ENCODE measurements at places on chromosomes 16 and 17.

DNA sequence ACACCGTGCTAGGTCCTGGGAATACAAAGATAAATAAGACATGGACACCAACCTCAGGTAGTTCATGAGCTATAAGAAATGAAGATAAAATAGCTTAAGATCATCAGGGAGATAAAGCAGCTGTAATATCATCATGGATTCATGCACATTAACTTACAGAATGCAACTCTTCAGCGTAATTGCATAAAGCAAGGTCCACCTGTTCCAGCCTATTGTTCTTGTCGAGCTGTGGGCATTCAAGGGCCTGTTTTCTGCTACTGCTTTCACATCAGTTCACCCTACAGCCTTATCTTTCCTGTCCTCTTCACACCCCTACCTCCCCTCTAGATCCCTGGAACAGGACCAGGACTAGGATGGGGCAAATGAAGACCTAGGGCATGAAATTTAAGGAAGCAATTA is 133.9 kb downstream of the SPACA3 start:
- peaks cover 9% of the 10 kb centered on the region for H3K27me3 ChIP-seq
- H3K27ac ChIP-seq: no peak overlapping the region
- no peaks in the 10 kb centered on the region for H3K36me3 ChIP-seq

- peaks cover 73% of the 10 kb centered on the region for H3K36me3 ChIP-seq
- H3K27me3 ChIP-seq: no peaks in the 10 kb centered on the region
- H3K27ac ChIP-seq: peak overlapping the region; percentile 23
- H3K4me3 ChIP-seq: no peak overlapping the region
- no peaks in the 10 kb centered on the region for H3K4me1 ChIP-seq
Observed at GRCh38 chr17:34998205-34998604, 17.9 kb downstream of the LIG3 start.

DNA sequence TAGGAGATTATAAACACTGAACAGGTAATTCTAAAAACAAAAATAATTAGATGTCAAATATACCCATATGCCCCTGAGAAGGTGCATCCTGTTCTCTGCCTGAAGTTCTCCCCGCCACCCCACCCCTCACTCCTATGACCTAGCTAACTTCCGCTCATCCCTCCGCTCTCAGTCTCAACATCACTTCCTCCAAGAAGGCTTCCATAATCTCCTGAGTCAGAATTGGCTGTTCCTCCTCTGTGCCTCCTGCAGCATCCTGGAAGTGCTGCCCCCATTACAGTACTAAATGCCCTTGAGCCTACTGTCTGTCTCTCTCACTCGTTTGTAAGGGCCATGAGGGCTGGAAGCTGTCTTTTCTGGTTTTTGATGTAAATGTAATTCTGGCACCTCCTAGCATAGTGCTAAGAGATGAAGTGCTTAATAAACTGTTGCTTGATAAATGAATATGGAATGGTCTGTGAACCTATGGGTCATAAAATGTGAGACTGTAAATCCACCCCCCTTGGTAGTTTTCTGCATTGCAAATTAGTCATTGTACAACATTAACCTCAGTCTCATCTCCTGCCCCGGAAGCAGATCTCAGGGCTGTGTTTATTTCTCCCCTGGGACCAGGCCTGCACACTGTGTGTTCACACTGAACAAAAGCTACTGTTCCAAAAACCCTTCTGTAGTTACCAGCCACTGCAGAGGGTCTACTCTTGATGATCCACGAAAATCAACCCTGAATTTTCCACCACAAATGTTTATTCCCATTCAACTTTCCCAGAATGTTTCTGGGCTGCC is 3.9 kb upstream of the MYO1D start:
- H3K36me3 ChIP-seq: no peaks in the 10 kb centered on the region
- peaks cover 19% of the 10 kb centered on the region for H3K4me1 ChIP-seq
- H3K4me3 ChIP-seq: no peak overlapping the region

DNA sequence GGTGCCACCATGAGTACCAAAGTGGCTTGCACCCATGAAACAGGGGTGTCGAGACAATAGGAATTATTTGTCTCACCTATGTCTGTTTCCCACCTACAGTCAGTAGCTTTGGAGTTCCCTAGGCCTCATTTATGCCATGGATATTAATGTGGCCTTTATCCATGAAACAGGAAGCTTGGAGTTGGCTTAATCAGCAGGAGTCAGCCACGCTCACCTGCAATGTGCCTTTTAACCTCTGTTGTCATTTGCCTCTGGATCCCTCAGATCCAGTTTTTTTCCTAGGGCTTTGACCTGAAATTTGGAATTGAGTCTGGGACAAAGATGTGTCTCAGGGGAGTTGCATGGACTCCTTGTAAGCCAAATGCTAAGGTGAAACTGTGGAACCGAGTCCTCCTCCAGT is 44.4 kb downstream of the TAOK1 start:
- peaks cover 15% of the 10 kb centered on the region for H3K4me1 ChIP-seq
- no peak overlapping the region for H3K27ac ChIP-seq
- H3K27me3 ChIP-seq: no peaks in the 10 kb centered on the region
- no peak overlapping the region for H3K4me3 ChIP-seq
- no peak for DNase-seq

GRCh38 chr17:49450735-49451134 is 36.1 kb upstream of the PHB1 start:
- no peak overlapping the region for H3K4me3 ChIP-seq
- H3K36me3 ChIP-seq: no peaks in the 10 kb centered on the region
- H3K27ac ChIP-seq: no peak overlapping the region
- peaks cover 24% of the 10 kb centered on the region for H3K27me3 ChIP-seq
- DNase-seq: no peak
- H3K4me1 ChIP-seq: peaks cover 63% of the 10 kb centered on the region

GRCh38 chr16:86367291-86368072 is 142.8 kb upstream of the FOXF1 start:
- no peaks in the 10 kb centered on the region for H3K36me3 ChIP-seq
- no peak overlapping the region for H3K27ac ChIP-seq
- peaks cover 18% of the 10 kb centered on the region for H3K27me3 ChIP-seq
- DNase-seq: no peak
- peaks cover 76% of the 10 kb centered on the region for H3K4me1 ChIP-seq

GRCh38 chr17:64341181-64341580 is 49.5 kb downstream of the PECAM1 start:
- no peak for DNase-seq
- H3K4me3 ChIP-seq: no peak overlapping the region
- no peaks in the 10 kb centered on the region for H3K36me3 ChIP-seq

- H3K27ac ChIP-seq: no peak overlapping the region
- H3K36me3 ChIP-seq: no peaks in the 10 kb centered on the region
- no peak for DNase-seq
- peaks cover 33% of the 10 kb centered on the region for H3K4me1 ChIP-seq
- H3K4me3 ChIP-seq: no peak overlapping the region
- H3K27me3 ChIP-seq: peaks cover 73% of the 10 kb centered on the region
Observed at GRCh38 chr16:86306811-86307513, 203.4 kb upstream of the FOXF1 start.

GRCh38 chr17:21177401-21177800 is 36.6 kb downstream of the TMEM11 start:
- DNase-seq: no peak
- H3K4me3 ChIP-seq: no peak overlapping the region
- no peaks in the 10 kb centered on the region for H3K4me1 ChIP-seq

DNA sequence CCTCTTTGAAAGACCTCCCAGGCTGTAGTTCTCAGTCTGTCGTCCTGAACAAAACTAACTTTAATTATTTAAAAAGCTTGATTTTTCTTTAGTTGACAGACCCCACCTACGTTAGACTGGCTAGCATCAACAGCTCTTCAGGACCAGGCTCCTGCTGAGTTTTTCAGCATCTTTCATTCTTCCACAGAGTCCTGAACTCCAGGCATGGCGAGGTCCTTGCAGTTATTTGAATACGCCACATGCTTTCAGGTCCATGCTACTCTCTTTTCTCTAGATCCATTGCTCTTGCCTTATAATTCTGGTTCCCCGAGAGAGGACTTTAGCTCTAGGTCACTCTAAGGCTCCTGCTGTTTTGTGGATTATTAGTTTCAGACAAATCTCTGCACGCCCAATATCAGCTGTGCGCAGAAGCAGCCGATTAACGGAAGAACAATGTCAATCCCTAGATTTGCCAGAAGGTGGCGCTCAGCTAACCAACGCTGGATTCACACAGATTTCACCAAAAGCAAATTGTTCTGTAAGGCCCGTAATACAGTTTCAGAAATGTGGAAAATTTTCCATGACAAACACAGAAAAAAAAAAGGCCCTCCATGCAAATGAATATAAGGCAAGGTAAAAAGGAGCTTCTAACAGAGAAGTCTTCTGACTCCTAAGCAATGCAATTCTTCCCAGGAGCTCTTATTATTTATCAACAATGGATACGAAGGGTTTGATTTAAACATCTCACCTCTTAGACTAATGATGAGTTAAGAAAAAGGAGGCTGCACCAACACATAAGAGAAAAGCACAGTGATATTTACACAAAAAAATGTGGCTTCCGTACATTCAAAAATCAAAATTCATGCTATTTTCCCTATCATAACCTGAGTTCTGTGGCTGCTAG is 33.5 kb upstream of the BCO1 start:
- H3K4me3 ChIP-seq: no peak overlapping the region
- no peak overlapping the region for H3K27ac ChIP-seq
- no peaks in the 10 kb centered on the region for H3K36me3 ChIP-seq
- H3K27me3 ChIP-seq: peaks cover 25% of the 10 kb centered on the region
- H3K4me1 ChIP-seq: no peaks in the 10 kb centered on the region
- DNase-seq: peak; percentile 29

- H3K4me3 ChIP-seq: no peak overlapping the region
- no peak for DNase-seq
- H3K36me3 ChIP-seq: no peaks in the 10 kb centered on the region
- peaks cover 1% of the 10 kb centered on the region for H3K4me1 ChIP-seq
- peaks cover 8% of the 10 kb centered on the region for H3K27me3 ChIP-seq
- H3K27ac ChIP-seq: no peak overlapping the region
Observed at GRCh38 chr16:66594739-66595138, 9.8 kb upstream of the CMTM3 start.

DNA sequence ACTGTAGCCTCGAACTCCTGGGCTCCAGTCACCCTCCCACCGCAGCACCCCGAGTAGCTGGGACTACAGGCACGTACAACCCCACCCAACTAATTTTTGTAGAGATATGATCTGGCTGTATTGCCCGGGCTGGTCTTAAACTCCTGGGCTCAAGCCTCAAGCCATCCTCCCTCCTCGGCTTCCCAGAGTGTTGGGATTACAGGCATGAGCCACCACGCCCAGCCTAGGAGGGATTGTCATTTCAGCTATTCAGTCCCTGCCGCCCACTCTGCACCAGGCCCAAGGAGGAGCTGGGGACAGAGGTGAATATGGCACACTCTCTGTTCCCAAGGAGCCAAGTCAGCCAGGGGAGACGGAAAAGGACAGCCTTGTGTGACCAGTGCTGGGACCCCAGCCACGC is 256.2 kb downstream of the PARN start:
- H3K27ac ChIP-seq: no peak overlapping the region
- no peak overlapping the region for H3K4me3 ChIP-seq
- H3K27me3 ChIP-seq: no peaks in the 10 kb centered on the region
- no peaks in the 10 kb centered on the region for H3K36me3 ChIP-seq
- no peak for DNase-seq

- no peak overlapping the region for H3K4me3 ChIP-seq
- no peak for DNase-seq
- H3K36me3 ChIP-seq: no peaks in the 10 kb centered on the region
- no peak overlapping the region for H3K27ac ChIP-seq
Observed at GRCh38 chr16:9755081-9755480, 427.1 kb downstream of the GRIN2A start.

DNA sequence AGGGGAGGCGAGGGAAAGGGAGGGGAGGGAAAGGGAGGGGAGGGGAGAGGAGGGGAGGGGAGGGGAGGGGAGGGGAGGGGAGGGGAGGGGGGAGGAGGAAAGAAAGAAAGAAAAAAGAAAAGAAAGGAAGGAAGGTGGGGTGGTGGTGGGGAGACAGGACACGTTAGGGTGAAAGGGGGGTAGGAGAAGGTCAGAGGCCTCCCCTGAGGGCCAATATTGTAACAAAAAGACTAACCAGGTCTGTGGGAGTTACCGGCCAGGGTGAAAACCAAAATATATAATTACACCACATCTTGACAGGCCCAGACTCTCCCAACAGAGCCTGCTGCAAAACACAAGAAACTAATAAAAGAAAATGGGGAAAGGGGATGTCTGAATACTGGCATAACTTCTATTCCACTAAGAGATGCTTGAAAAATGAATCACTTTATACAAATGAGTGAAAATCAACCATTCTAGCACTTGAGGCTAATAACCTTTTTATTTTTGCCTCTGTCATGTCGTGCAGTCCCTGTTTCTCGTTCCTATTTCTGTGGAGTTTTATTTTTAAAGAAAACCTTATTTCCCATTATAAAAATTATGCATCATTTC is 10.0 kb downstream of the WDR45B start:
- no peak overlapping the region for H3K4me3 ChIP-seq
- no peaks in the 10 kb centered on the region for H3K27me3 ChIP-seq
- H3K27ac ChIP-seq: no peak overlapping the region
- H3K4me1 ChIP-seq: peaks cover 16% of the 10 kb centered on the region
- H3K36me3 ChIP-seq: peaks cover 67% of the 10 kb centered on the region
- DNase-seq: no peak

DNA sequence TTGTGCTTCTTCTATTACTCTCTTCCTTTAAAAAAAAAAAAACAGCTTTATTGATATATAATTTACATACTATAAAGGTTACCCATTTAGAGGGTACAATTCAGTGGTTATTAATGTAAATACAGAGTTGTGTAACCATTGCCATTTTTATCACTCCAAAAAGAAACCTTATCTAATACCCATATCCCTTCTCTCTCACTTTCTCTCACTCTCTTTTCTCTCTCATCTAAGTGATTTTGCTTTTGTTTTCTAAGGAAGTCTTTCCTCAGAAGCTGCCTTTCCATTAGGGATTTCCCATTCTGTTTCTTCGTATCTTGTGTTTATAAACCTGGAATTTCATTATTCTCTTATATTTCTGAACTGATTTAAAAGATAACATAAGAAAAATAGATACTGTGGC is 55.5 kb downstream of the NFAT5 start:
- no peak overlapping the region for H3K4me3 ChIP-seq
- DNase-seq: no peak
- no peaks in the 10 kb centered on the region for H3K4me1 ChIP-seq
- peaks cover 31% of the 10 kb centered on the region for H3K36me3 ChIP-seq

DNA sequence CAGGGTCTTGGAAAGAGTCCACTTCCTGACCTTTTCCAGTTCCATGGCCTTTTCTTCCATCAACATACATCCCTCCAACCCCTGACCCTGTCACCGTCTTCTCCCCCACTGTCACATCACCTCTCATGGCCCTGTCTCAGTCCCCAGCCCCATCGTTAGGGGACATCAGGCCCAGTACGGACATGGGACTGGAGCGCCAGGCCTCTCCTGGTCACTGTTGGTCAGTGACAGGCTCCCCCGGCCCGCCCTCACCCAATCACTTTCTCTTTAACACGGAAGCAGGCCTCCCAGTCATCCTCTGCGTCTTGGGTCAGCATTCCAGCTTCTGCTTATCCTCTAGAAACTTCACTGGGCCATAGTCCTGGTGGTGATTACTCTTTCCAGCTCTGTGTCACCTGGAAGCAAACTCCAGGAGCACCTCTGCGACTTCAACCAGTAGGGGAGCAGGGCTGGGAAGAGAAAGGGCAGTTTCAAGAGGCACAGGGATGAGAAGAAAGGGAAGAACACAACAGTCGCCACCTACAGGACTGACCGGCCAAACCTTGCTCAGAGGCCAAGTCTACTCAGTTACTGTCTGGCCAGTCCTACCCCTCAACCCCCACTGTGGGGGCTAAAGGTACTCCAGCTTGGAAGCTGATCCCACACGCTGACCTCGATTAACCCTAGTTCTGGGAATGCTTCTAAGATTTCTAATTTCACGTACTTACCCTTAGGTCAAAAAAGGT is 15.9 kb upstream of the ICAM2 start:
- no peaks in the 10 kb centered on the region for H3K36me3 ChIP-seq
- peaks cover 3% of the 10 kb centered on the region for H3K27me3 ChIP-seq
- no peak overlapping the region for H3K4me3 ChIP-seq
- no peak overlapping the region for H3K27ac ChIP-seq
- H3K4me1 ChIP-seq: no peaks in the 10 kb centered on the region

All from nephron progenitor cell (in vitro differentiated cells).